ENCODE measurements at places on chromosomes 11 and 22.

GRCh38 chr11:112748713-112749543 is 212.3 kb upstream of the NCAM1 start:
- peak; percentile 85 for DNase-seq

- DNase-seq = no peak
Observed at GRCh38 chr11:60634126-60634525, 65.3 kb upstream of the MS4A8 start.

- DNase-seq = no peak
Observed at GRCh38 chr11:123683428-123684170, 29.2 kb upstream of the SCN3B start.

GRCh38 chr11:94494126-94494680 is 419 bp downstream of the ANKRD49 start:
- no peak for DNase-seq

DNA sequence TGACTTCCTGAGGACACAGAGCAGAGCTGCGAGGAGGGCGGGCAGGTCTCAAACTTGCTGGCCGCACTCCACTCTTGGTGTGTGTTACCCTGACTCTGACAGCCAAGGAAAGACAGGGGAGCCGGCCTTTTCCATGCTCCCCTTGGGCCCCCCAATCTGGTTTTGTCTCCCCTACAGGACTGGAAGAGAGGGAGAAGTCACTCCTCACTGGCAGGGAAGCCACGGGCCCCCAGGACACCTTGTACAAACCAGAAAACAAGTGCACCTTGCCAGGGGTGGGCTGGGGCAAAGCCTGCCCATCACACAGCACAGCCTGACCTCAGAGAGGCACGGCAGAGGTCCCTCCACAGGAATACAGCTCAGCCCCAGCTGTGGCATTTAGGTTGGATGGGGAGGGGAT is 20.2 kb downstream of the CBX7 start:
- DNase-seq = no peak

DNA sequence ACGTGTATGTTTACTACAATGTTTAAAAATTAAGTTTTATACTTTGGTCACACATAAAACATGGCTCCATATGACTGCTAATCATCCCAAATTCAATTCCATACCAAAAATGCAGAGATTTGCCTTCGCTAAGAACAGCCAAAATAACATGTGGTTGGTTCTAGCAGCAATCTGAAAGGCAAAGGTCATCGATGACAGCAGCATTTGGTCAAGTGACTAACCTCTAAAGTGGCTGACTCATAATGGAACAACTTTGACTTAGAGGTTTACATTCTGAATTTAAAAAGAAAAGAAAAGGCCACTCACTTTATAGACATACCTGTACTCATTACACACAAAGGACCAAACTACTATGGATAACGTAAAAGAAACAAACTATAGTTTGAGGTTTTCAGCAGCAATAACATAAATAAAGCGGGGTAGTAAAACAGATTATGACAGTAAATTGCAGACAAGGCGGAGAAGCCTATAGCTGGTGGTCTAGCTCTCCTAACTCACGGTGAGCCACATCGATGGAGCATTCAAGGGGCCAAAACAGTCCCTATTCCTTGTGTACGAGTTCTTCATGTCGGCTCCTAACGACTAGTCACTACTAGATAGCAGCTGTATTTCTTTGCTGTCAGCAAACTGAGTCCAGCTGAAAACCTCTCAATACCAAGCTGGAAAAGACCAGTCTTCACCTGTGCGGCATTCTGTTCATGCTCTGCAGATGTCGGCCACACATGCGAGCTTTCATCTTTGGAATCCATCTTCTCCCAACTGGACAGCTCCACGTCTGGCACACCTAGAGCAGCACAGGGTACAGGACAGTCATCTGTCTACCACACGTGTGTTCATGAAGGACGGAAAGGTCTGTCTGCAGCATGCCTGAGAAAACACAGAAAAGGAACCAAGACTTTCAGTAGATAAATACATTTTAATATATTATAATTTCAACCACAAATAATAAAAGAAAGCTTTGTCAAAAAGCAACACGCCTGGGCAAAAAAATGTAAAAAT is 42.1 kb downstream of the PRDM10 start:
- DNase-seq = no peak

DNA sequence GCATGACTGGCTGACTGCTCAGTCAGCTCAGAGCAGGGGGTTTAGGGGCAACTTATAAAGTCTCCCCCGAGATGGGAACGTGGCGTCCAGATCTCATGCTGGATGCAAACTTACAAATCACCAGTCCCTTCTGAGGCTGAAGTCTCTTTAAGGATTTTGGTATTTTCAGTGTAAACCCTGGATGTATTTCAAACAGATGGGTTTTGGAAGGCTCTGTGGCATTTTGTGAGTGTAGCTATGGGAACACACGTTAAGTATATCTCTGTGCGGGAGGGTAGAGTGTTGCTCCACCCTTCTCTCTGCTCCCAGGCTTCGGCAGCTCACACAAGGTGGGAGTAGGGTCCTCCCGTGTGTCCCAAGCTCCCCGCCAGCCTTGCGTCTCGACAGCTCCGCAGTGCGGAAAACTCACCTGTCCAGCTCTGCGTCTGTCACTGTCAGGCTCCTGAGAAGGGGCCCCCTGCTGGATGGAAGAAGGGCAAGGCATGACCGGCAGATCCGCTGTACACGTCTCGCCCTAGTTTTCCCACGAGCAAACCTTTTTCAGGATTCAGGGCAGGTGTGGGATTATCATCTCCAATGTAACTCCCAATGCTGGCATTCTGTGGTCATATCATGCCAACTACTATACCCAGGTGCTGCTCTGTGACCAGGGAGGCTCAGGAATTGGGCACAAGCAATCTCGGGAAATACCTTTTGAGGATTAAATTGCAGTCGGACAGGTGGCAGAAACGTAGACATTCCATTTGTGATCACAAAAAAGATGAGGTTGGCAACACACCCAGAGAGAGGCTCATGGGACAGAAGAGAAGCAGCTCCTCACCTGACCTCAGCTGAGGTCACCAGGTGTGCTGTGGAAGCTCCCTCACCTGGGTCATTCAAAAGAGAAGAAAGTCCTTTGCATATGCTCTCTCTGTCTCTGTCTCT is 313.9 kb upstream of the B3GAT1 start:
- DNase-seq = no peak

- DNase-seq = no peak
Observed at GRCh38 chr11:115151010-115151409, 353.2 kb downstream of the CADM1 start.

DNA sequence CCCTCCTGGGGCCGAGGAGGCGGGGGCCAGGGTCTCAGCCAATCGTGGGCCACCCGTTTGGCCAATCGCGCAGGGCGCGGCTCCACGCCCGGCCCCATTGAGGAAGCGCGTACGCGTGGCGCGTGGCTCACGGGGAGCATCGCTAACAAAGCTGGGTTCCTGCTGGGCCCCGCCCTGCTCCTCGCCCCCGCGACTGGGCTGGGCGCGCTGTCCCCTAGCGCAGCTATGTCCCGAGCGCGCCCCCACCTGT is 614 bp upstream of the ASCL2 start:
- no peak for DNase-seq

GRCh38 chr11:22508665-22509064 is 117.0 kb downstream of the FANCF start:
- peak; percentile 97 for DNase-seq

- DNase-seq = no peak
Observed at GRCh38 chr11:2685051-2685450, 14.7 kb downstream of the KCNQ1OT1 start.

GRCh38 chr11:131025421-131026125 is 109.3 kb upstream of the SNX19 start:
- no peak for DNase-seq

DNA sequence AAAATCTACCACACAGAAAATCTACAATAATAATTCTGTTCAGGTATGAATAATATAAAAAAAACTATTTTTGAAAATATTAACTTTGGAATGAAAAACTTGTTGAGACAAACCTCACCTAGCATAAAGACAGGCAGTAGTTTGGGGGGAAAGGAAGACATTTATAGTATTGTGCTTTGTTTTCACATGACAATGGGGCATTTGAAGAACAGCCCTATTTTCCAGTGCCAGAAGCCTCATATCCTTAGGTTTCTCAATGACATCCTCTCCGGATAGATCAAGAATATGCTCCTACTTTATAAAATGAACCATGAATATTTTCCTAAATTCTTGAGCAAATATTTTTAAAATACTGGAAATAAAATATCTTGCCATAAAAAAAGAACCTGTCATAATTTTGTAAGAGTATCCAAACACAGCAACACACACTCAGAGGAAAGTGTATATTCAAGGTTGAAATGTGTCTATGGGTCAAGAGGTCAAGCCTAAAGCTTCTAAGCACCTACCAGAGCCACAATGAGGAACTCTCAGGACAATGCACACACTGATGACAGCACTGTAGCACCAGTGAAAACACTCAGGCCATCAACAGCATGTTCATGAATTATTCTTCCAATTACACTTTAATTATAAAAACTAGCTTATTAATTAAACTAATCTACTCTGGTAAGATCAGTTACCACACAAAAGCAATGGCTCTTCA is 68.7 kb downstream of the MRTFA start:
- DNase-seq = no peak

DNA sequence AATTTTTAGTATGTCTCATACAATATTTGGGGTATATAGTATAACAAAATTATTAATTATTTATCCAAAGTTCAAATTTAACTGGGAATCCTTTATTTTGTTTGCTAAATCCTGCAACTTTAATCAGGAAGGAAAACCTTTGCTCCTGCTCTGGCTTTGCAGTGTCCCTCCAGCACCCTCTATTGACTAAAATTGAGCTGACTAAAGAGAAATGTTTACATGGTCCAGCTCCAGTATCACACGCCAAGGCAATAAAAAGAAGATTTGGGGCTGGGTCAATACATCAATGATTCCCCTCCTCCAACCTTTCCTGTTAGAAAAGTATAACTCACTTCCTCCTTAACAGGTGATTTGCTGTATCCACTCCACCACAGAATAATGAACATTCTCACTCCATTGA is 153.0 kb upstream of the LRRC4C start:
- no peak for DNase-seq

- DNase-seq = no peak
Observed at GRCh38 chr11:14336507-14337503, 22.2 kb downstream of the RRAS2 start.

GRCh38 chr11:64268025-64268892 is 16.2 kb downstream of the BAD start:
- DNase-seq = peak; percentile 43

DNA sequence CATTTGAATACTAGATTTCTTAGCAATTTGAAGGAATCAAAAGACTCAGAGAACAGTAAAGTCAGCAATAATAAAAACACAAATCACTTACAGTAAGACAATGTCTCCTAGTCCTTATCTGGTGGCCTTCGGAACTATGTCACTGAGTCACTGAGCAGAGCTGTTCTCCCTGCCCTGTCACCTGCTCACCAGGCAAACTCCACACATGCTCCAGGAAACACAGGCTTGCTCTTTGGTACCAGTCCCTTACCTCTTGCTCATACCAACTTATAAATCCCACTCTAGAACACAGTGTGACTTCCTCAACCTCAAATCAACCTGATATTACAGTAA is 81.1 kb upstream of the CHRM4 start:
- no peak for DNase-seq

GRCh38 chr11:101618709-101619108 is 34.9 kb upstream of the TRPC6 start:
- DNase-seq = no peak

DNA sequence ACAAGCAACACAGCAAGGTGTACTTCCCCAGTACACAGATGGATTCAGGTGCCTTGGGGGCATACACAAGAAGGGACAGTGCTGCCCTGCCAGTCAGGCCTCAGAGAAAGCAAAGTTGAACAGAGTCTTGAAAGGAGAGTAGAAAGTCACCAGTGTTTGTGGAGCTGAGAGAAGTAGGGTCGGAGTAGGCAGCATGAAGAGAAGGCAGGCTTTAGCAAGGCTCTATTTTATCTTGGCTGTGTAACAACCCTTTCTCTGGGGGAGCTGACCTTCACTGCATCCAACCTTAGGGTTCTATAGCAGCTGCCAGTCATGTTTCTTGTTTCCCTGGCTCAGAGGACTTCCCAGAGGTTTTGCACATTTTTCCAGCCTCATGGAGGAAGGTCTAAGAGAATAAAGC is 77.4 kb upstream of the BLID start:
- no peak for DNase-seq

DNA sequence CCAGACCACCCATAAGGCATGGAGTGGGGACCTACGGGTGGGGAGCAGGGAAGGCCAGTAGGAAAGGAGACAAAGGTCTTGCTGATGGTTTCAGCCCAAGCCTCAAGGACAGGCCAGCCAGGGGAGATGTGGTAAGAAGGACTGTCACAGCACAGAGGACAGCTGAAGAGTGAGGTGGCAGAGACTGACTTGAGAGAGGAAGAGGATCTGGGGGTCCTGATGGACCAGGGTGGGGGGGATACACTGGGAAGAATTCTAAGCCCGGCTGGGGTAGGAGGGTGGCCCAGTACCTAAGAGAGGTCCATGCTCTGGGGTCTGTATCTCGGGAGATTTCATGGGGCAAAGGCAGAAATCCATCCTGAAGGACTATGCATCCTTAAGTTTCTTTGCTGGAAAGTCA is 66.1 kb upstream of the THY1 start:
- DNase-seq = no peak

DNA sequence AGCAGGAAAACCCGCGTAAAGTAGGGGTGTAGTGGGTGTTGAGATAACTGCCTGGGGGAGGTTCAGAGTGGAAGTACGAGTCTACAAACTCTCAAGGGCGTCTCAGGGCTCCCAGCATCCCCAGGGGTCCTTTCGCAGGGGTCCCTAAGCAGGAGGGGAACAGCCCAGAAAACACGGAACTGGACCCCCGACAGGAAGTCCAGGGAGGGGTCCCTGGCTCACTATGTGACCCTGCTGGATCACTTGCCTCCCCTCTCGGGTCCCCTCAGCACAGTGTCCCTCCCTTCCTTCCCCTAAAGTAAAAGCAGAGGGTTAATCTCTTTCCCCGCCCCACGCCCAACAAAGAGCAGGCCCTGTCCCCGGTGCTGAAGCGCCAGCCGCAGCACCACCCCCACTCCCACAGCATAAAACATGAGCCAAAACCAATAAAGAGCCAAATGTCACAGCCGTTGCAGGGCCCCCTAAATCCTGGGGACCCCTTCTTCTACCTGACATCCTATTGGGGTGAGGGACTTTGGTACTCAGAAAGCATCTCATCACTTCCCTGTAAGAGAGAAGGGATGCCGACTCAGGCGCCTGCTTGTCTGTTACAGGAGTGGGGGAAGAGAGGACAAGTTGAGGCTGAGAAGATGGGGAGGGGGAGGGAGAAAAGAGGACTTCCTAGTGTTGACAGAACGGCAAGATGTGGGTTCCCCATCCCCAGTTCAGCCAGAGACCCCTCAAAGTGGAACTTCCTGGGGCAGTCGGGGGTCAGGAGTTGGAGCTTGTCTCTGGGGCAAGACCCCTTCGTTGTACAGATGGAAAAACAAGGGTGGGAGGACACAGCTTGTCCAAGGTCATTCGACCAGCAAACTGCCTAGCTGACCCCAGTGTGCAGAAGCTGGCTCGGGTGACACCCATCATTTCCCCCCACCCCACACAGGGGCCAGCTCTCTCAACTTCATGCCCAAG is 1.4 kb upstream of the NEFH start:
- DNase-seq = no peak
